GM18507 (cell line): ENCODE measurements at places on chromosomes 5 and 9.

- no peak for DNase-seq
Measured at GRCh38 chr5:69404659-69405330, 10.1 kb upstream of the MARVELD2 start.

- DNase-seq, result no peak
Measured at GRCh38 chr9:38680837-38681445, 39.0 kb downstream of the FAM240B start.

- DNase-seq, result no peak
Measured at GRCh38 chr9:29325894-29326293, 1752.6 kb upstream of the C9orf72 start.

DNA sequence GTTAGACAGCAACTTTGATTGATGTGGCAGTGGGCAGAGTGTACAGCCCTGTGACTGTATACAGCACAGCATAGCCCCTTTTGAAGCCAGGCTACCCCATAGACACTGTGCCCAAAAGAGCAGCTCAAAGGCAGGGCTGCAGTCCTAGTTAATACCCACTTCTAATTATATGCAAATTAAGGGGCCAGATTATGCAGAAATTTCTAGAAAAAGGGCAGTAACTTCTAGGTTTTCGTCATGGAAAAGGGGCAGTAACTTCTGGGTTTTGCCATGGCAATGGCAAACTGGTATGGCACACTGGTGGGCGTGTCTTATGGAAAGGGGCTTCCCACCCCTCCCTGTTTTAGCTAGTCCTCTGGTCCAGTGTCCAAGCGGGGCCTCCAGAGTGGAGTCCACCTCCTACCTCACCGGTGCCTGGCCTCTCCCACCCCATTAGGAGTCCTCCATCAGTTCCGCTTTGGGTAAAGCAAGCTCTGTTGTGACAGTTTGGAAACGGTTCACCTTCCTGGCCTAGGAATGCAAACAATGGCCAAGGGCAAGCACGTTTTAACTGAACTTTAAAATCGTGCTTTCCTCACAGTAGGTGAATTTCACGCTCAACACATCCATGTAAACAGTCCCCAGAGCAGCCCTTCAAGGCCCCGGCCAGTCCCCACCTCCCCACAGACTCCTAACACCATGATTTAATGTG lies 5.6 kb downstream of the ADAMTS13 start:
- no peak for DNase-seq

DNA sequence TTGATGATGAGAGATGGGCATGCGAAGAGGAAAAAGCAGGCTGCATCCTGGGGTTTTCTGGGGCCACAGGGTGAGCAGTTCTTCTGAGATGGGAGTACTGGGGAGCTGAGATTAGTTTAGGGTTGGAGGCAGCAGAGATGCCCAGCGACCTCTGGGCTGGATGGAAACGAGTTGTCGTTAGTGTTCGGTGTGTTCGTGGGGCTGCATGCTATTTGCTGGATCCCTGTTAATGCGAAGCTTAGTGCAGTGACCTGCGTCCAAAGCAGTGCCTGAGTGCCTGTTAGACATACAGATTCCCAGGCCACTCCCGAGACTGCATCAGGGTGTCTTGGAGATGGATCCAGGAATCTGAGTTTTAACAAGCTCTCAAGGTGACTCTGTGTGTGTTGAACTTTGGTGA lies 201.3 kb downstream of the CACNA1B start:
- no peak for DNase-seq

- DNase-seq, result no peak
Measured at GRCh38 chr9:75168270-75169178, 80.2 kb downstream of the OSTF1 start.

DNA sequence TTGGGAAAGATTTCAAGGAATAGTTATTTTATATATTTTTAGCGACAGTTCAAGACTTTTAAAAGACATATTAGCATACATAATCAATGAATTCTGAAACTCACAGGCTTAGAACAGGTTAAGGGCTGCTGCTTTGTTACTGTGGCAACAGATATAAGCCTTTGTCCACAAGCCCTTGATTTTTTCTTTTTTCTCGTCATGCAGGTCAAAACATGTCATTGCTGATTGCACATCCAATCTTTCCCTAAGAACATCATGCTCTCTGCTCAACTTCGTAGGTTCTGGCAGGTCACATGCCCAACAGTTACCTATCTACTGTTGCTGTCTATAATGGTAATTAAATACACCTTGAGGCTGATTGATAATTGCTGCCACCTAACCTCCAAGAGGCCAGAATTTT lies 172.5 kb upstream of the PTPRD start:
- DNase-seq, result no peak

DNA sequence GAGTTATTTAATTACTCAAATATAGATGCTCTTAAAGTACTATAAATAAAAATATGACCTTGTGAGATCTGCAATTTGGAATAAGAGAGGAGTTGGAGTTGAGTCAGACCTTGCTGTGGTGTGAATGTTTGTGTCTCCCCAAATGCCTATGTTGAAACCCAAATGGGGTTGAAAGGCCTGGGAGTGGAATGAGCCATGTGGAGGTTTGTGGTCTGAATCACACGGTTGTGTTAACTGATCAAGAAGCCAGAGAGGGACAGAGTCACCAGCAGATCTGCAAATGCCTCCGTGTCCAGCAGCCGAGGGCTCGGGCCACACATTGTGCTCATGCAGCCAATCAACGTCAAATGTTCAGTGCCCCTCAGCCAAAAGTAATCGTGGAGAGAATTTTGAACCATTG lies 404.4 kb downstream of the ICE1 start:
- DNase-seq, result no peak

GRCh38 chr5:148956477-148957385 lies 106.1 kb downstream of the SH3TC2 start:
- DNase-seq, result no peak

DNA sequence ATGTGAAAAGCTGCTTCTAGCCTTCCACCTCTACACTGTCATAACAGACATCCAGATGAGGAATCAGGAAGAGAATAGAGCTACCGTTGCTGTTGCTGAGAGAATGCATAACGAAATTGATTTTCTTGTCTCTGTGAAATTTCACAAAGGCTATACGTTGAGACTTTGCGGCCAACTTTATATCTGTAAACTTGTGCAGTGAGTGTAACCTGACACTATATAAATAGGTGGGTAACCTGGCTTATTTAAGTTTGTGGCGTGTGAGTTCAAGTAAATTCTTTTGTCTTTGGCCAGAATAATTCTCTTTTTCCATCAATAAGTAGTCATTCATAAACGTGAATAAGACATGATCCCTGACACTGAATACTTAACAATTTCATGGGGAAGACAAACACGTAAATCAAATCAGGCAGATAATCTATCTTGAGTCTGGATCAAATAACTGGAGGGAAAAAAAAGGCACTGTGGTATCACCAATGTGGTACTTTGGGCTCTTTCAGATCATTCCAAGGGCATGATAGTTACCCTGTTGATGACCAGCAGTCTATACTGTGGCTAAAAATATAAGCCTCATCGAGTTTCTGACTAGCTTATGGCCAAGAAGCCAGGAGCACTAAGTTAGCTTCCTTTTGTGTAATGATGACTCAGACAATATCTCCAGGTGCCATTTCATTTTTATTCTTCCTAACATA lies 98.2 kb upstream of the RASA1 start:
- no peak for DNase-seq

GRCh38 chr5:116411101-116411571 lies 163.5 kb downstream of the SEMA6A start:
- DNase-seq, result no peak
